Memory B cell (primary cell): ENCODE measurements at places on chromosomes 3 and 15.

DNA sequence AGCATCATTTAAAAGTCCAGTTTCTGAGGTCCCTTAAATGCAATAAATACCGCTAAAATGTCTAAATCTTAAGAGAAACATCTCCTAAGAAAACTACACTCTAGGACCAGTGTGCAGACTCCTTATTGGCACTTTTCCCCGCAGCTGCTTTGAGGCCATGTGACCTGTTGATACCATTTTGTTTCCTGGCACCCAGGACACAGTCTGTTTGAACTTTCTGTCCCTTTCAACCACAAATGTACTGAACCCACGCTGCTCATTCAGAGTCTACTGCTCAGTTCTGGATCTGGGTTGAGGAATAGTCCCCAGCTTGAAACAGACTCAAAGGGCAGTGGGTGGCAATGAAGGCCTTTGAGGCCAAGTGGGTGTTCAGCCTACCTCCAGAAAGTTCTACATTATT is 17.1 kb downstream of the LDHAL6B start:
- no peak for DNase-seq

DNA sequence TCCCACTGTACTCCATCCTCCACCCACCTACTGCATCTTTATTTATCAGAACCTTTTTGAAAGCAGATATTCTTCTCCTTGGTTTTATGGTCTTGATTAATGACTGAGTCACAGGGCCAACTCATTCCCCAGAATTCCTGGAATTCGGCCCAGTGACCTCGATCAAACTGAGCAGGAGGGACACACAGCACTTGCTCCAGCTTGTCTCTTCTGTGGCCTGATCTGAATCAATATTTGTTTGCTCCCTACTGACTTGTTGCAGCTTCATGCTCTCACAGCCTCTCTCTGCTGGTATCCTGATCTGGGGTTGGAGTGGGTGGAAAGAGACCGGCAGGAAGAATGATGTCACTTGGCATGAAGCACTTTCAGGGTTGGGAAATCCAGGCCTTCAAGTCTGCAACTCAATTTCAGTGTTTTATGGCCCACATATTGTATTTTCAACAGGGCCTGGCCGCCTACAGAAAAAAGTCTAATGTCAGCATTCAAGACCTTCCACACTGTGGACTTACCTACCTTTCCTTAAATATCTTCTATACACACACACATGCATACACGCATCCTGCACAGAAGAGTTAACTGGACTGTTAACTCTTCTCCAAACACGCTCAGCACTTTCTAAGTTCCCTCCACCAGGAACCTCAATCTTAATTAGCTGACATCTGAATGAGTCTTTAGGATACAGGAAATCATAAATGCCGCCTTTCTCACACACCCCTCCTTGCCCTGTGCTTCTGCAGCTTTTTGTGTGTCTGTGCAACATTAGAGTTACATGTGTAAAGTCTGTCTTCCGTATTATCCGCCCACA is 4.6 kb downstream of the ANXA2 start:
- DNase-seq, result no peak

GRCh38 chr3:162492446-162493081 is 996.0 kb downstream of the OTOL1 start:
- DNase-seq, result no peak

DNA sequence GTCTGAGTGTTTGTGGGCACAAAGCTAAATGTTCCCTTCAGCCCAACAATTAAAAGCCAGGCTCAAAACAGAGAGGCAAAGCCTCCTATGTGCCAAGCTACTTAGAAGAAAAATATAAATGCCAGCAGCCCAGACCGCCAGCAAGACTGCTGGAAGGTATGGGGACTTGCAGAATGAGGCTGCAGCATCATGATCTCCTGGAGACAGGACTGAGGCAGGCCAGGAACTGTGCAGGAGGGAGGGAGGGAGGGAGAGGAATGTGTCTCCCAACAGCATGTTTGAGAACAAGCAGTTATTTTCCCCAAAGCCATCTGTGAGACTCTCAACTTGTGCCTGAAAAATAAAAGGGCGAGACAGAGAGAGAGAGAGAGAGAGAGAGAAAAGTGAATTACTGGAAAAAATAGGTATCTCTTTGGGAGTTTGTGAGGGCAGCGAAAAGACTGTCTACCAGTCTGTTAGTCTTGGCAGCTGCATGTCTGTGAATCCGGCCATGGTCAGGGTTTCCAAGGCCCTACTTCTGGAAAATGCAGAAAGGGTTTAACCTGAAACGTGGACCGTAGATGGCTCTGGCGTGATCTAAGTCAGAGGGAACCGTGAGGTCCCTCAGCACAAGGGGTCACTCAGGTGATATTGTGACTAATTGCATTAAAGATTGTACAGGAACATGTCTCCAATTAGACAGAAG is 139.7 kb upstream of the COL8A1 start:
- no peak for DNase-seq

GRCh38 chr3:156761007-156761406 is 65.1 kb upstream of the LEKR1 start:
- DNase-seq, result no peak

GRCh38 chr3:139280027-139280671 is 63.7 kb upstream of the MRPS22 start:
- no peak for DNase-seq

GRCh38 chr3:100540791-100541334 is 48.4 kb downstream of the TMEM45A start:
- DNase-seq, result no peak

DNA sequence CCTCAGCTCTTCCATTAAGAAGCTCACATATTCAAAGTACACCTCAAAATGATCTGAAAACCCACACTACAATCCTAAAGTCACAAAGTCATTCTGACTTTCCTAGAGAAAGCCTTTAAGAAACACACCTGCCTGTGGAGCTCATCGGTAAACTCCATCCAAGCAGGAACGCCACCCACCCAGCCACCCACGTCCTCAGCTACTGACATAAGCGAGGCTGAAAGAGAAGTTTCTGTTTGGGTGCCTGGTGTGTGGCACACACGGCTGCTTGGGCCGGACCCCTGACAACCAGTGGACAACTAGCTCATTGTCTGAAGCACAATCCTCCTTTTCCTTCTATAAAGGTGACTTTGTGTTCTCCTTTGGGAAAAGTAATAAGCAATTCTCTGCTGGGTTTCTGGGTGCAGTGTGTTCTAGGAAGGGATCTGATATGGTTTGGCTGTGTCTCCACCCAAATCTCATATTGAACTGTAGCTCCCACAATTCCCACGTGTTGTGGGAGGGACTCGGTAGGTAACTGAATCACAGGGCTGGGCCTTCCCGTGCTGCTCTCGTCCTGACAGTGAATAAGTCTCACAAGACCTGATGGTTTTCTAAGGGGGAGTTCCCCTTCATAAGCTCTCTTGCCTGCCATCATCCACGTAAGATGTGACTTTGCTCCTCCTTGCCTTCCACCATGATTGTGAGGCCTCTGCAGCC is 26.1 kb downstream of the FAM174B start:
- DNase-seq, result no peak

DNA sequence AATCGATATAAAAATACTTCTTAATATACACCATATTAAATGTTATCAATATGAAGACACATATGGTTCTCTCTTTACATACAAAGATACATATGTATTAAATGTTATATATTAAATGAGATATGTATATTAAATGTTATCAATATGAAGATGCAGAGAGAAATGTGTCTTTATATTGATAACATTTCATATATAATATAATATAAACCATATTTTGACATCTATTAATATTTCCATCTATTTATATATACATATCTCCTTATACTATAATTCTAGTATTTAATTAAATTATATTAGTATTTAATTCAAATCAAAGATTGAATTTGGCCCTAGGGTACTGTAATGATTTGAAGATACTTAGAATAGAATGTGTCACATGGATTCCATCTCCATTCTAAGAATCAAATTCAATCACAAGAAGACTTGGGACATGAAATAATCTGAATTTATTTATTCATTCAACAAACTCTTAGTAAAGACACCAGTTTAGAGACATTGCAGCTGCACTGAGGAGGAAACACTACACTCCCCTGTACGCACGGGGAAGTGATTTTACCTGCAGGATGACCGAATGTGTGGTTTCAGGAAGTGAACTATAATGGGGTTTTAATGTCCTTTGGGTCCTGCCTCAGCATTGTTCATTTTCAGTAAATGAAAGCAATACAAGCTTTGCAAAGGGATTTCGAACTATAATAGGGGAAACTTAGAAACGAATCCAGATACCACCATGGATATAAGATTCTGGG is 365.1 kb downstream of the MECOM start:
- no peak for DNase-seq

GRCh38 chr3:55792742-55793141 is 305.6 kb upstream of the WNT5A start:
- no peak for DNase-seq

GRCh38 chr3:132211896-132212295 is 105.3 kb upstream of the ACP3 start:
- no peak for DNase-seq

DNA sequence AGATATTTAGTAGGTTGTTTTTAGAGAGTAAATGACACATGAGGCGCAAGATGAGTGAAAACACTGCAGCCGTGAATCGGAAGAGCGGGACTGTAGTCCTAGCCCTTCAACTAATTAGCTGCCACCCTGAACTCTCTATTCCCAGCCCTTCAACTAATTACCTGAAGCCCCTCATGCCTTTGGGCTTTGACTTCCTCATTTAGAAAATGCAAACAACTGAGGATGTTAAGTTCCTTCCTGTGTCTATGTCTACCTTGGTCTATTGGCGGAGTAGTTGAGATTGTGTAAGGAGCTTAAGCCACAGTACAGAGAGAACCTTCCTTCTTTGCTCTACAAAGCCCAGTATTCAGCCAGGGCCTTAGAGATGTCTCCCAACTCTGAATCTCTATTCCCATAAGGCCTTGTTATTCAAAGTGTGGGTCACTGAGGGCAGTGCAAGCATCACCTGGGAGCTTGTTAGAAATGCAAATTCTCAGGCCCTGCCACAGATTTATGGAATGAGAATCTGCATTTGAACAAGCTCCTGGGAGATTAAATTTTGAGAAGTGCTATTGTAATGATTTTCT is 71.8 kb upstream of the SCN5A start:
- DNase-seq, result no peak

DNA sequence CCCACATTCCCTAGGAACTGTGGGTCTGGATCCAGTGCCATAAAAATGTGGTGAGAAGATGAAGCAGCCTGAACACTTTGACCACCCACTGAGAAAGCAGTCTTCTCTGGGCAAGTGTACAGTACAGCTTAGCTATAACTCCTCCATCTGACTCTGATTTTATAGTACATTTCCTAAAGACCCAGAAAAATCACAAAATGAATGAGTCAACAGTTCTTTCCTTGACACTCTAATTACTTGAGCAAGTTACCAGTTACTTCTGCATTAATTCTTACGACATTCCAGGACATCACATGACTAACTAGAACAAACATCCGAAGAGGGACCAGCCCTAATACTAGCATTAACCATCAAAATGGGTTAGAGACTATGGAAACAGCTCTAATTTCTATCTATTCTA is 148.1 kb upstream of the PEX5L start:
- no peak for DNase-seq

- DNase-seq, result no peak
Observed at GRCh38 chr3:58371754-58372153, 39.1 kb downstream of the PXK start.

GRCh38 chr3:77204788-77205187 is 164.9 kb downstream of the ROBO2 start:
- DNase-seq, result no peak

DNA sequence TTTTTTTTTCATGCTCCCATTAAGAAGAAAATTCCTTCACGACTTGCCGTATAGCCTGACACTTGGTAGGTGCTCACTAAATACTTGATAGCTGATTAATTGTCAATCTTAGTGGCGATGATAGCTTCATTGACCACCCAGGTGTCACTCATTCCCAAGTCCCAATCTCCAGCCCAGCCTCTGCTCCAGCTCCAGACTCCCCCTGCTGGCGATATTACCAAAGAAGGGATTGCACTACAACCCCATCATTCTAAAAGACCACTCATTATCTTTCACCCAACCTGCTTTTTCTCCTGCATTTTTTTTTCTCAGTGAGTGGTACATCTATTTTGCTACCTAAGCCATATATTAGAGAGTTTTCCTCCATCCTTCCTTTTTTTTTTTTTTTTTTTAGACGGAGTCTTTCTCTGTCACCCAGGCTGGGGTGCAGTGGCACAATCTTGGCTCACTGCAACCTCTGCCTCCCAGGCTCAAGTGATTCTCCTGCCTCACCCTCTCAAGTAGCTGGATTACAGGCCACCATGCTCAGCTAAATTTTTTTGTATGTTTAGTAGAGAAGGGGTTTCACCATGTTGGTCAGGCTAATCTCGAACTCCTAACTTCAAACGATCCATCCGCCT is 19.5 kb upstream of the COMMD2 start:
- no peak for DNase-seq

DNA sequence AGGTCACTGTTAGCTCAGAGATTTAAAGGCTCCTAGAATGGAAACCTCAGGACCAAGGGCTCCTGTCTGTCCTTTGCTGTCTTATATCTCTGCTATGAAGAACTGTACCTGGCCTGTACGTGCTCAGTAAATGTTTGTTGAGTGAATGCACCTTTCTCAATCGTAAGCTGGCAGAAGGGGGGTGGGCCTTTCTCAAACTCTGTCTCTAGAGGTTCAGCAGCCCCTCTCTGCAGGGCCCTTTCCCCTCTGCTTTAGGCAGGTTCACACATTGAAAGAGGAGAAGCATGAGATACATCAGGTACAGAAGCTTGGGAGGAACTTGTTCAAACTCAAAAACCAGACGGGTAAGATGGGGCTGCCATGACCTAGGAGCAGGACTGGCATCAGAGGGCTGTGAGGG is 155.6 kb downstream of the GOLGA6L4 start:
- DNase-seq, result no peak

- no peak for DNase-seq
Observed at GRCh38 chr3:132461544-132461943, 44.2 kb downstream of the DNAJC13 start.

- DNase-seq, result no peak
Observed at GRCh38 chr3:24829629-24830229, 335.1 kb upstream of the THRB start.
